KG1 (cell line): ENCODE measurements at places on chromosomes 5 and 9.

GRCh38 chr9:33239921-33240320 lies at the start of gene SPINK4:
SPINK4 (plus strand) TSS chr9:33240167; CDS start chr9:33240209, 42 bp downstream.
- no peak for DNase-seq

- DNase-seq: no peak
Measured at GRCh38 chr9:128735373-128735772, 11.4 kb upstream of the ZDHHC12 start.

DNA sequence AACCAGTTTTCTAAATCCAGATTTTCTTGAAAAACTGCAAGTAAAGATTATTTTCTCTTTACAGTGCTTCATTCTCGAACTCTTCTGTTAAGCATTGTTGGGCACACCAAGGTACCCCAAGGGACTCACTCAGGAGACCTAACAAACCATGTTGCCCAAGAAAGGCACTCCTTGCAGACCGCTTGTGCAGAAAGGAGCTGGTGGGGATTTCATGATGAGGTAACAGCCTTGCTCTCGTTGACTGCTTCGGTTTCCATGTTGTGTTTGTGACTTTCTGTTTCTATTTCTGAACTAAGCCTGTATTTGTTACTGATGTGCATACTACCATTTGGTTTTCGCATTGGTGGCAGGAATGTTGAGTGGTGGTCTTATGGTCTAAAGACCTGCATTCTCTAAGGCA lies 266.6 kb upstream of the DAP start:
- no peak for DNase-seq

DNA sequence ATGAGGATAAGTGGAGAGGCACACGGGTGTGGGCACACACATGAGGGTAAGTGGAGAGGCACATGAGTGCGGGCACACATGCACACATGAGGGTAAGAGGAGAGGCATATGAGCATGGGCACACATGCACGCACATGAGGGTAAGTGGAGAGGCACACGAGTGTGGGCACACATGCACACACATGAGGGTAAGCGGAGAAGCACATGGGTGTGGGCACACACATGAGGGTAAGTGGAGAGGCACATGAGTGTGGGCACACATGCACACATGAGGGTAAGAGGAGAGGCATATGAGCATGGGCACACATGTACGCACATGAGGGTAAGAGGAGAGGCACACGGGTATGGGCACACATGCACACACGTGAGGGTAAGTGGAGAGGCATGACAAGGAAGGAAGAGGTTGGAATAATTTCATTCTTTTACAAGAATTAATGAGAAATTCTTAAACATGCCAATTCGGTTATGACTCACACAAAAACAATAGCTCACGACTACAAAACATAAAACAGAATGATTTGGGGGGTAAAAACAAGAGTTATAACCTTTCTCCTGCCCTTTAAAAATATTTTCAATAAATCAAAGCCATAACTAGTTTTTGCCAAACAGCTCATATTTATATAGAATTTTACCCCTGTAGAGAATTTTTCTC lies 67.5 kb downstream of the APBA1 start:
- no peak for DNase-seq

DNA sequence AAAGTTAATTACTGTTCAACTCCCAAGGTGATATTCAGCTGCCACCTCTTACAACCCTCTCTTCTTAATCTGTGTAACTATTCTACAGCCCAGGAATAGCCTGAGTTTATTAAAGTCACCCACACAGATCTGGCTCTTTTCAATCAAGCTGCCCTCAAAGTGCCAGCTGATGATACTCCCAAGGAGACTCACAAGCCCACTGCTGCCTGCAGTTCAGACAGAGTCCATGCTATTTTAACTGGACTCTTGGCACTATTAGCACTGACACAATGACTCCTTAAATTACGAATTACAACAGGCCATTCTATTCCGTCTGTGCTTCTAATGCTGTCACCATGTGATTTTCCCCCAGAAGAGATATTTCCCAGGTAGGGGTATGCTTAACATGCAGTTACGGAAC lies 26.3 kb downstream of the REEP5 start:
- DNase-seq: no peak

- DNase-seq: no peak
Measured at GRCh38 chr5:168449166-168449565, 37.1 kb upstream of the RARS1 start.

GRCh38 chr5:1521671-1522600 lies 1.8 kb downstream of the LPCAT1 start:
- DNase-seq: no peak

- DNase-seq: no peak
Measured at GRCh38 chr9:16046713-16047112, 493.9 kb downstream of the CCDC171 start.

DNA sequence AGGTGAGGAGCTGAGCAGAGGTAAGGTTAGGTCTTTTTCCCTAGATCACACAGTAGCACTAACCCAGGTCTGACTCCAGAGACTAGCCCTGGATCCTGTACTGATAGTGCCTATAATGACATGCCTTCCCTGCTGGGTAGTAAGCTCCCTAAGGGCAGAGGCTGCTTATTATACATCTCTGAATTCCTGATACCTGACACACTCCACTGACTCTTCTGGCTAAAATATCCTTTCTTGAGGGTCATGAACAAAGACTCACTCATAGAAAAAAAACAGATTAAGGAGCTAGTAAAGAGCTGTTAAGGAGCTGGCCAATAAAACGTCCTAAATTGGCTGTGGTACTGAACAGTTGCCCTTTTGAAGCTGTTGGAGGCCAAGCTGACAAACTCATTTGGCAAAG lies 149.0 kb upstream of the ITGA1 start:
- no peak for DNase-seq

DNA sequence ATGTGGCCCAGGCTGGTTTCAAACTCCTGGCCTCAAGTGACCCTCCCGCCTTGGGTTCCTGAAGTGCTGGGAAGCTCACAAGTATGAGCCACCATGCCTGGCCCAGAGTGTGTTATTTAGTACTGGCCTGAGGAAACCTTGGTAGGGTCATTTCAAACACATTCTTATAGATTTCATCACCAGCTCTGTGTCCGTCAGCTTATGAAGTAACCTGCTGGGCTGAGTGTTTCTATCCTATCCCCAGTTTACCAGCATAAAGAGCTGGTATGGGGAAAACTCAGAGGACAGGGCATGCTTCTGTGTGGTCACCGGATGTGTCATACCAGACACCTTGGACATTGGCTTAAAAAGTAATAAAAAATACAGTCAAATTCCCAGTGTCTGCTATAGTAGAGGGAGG lies 45.3 kb downstream of the PTPN3 start:
- no peak for DNase-seq

- DNase-seq: no peak
Measured at GRCh38 chr5:53739111-53739510, 178.7 kb downstream of the NDUFS4 start.

DNA sequence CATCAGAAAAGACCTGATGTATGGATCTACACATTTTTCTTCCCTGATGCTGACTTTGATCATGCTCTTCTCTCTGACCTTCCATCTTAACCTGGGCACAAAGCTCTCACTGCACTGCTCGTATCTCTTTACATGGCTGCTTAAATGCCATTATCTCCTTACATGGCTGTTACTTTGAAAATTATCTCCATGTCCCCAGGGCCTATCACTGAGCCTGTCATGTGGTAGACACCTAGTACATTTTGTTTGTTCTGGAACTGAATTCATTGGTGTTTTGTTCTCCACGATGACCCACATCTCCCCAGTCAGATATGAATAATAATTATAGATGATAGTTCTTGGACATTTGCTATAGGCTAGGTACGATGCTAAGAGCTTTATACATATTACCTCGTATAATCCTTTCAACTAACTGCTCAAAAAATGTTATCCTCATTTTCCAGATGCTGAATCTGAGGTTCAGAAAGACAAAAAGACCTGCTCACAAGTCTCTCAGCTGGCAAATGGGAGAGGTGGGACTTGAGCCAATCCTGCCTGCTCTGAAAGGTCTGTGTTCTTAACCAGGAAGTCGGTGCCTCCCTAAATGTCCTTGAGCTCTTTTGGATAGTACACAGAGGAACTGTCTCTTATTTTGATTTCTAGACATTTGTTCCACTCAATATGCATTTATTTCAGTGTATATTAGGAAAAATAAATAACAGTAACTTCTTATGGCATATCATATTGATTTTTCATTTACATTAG lies 9.8 kb upstream of the CPEB4 start:
- DNase-seq: no peak

DNA sequence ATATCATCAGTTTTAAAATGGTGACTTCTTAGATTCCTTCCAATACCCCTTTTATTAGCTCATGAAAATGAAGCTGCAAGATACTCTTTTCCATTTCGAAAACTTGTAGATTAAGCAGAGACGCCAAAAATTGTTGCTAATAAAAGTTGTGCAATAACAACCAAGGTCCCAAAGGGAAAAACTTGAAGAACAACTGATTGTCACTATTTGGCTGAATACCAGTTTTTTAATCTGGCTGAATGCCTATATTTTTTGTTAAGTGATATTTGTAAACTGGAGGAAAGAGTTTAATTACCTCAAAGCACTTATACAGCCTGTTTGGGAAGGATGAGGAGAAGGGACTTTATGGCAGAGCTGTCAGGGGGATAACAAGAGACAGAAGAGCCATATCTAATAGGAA lies 14.6 kb downstream of the C5orf58 start:
- no peak for DNase-seq

GRCh38 chr9:17906176-17906840 lies 327.4 kb downstream of the SH3GL2 start:
- no peak for DNase-seq

DNA sequence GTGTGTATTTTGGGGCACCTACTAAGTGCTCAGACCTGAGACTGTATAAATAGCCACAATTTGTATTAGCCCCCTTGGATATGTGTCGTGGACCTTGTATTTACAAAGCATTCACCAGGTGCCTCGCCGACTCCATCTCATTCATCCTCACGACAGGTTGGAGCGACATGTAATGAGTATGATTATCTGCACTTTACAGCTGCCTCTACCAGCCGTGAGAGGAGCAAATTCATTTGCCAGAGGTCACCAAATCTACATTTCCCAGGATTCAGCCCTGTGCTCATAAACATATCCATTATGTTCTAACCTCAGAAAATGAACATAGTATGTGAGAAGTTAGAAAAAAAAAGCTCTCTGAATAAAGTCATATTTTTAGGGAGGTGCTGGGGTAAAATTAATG lies 167.4 kb downstream of the ZDHHC21 start:
- no peak for DNase-seq
